Skin of body (tissue), 3 donors: ENCODE measurements at places on chromosomes 5 and 9. TPM values are rescaled to one million over a fixed set of nuclear protein-coding genes. Genes with fewer than 3 reads are reported as not detected.

The ADAMTSL2 gene
- 1.5 TPM for total RNA-seq

The EGFL7 gene
- 29.0 TPM for total RNA-seq

The PCDHGB3 gene
- 4.3 TPM for total RNA-seq

The ZBTB26 gene
- 6.7 TPM for total RNA-seq

The PIP5KL1 gene
- 1.2 TPM for total RNA-seq

The PCDHAC1 gene
- total RNA-seq: 0.69 TPM

The IL5 gene
- total RNA-seq: not detected

The HRCT1 gene
- not detected for total RNA-seq

The POU5F2 gene
- 4.9 TPM for total RNA-seq

The NKD2 gene
- total RNA-seq: 12.7 TPM

The ZNF454 gene
- 4.2 TPM for total RNA-seq

The TMEM174 gene
- not detected for total RNA-seq

The KCNN2 gene
- total RNA-seq: 3.5 TPM

The IFNB1 gene
- not detected for total RNA-seq

The MEGF10 gene
- 4.7 TPM for total RNA-seq

The CDH10 gene
- total RNA-seq: 0.79 TPM

The IFNA21 gene
- not detected for total RNA-seq

The NLN gene
- total RNA-seq: 16.0 TPM

The CCL27 gene
- total RNA-seq: 7.6 TPM

The RUSC2 gene
- total RNA-seq: 11.2 TPM

The FCN2 gene
- total RNA-seq: 0.39 TPM

The GDNF gene
- 2.7 TPM for total RNA-seq

The GRXCR2 gene
- not detected for total RNA-seq

The FBP2 gene
- 5.5 TPM for total RNA-seq

The PIK3R1 gene
- total RNA-seq: 85.4 TPM

The NCS1 gene
- total RNA-seq: 7.6 TPM

The SELENOP gene
- total RNA-seq: 597 TPM

The SLC36A2 gene
- 0.20 TPM for total RNA-seq

The STK32A gene
- total RNA-seq: 5.0 TPM

The CDC23 gene
- 37.0 TPM for total RNA-seq

The CNTFR gene
- total RNA-seq: 7.5 TPM

The TOR2A gene
- total RNA-seq: 4.4 TPM

The SLC36A3 gene
- not detected for total RNA-seq

The TLX3 gene
- not detected for total RNA-seq

The FSTL4 gene
- 0.69 TPM for total RNA-seq

The PRSS3 gene
- total RNA-seq: 6.9 TPM

The GABRA6 gene
- total RNA-seq: not detected

The RNF130 gene
- total RNA-seq: 32.4 TPM

The IRGM gene
- 0.39 TPM for total RNA-seq
